ENCODE measurements at places on chromosomes 3 and 15.

DNA sequence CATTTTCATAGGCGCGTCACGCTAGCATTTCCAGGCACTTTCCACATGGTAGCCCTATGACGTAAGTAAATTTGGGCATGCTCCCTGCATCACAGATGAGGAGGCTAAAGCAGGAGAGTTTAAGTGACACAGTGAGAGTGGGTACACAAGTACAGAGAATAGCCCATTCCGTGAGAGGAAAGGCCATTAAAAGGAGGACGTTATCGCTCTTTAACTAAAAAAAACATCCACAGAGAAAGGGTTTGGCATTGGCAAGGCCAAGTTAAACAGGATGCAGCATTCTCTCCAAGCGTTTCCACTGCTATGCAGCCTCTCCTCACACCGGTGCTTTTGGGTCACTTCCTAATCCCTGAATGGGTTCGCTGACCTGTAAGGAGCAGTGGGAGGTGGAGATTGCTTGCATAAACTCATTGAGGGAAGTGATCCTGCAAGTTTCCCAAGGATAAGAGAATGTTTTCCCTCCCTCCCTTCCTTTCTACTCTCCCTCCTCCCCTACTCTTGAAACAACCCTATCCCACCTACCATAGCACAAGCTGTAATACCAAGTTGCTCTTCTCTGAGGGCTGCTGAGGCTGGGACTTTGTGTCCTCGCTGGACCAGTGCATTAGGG lies 147.7 kb downstream of the VGLL4 start:
- no peaks in the 10 kb centered on the region for H3K27me3 ChIP-seq
- DNase-seq = no peak
- H3K36me3 ChIP-seq = peaks cover 12% of the 10 kb centered on the region
- H3K4me3 ChIP-seq = no peak overlapping the region

DNA sequence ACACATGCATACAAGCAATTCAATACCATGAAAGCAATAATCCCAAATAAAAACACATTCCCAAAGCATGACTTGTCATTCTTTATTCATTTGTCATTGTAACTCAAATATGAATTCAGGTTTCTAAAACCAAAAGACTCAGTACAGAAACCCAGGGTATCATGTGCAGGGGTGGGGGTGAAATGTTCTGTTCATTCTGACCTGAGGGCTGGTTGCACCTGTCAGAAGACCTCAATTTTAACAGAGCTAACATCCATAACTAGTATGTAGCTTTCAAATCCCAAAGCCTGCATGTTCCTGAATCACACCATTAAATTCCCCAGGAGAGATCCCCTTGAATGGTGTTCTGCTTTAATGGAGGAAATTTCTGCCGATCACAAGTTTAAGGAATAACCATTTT lies 738.7 kb downstream of the MCTP2 start:
- H3K27ac ChIP-seq = no peak overlapping the region
- no peaks in the 10 kb centered on the region for H3K36me3 ChIP-seq
- H3K4me1 ChIP-seq = no peaks in the 10 kb centered on the region
- H3K4me3 ChIP-seq = no peak overlapping the region

GRCh38 chr3:129593595-129594339 lies 12.7 kb downstream of the PLXND1 start:
- peak overlapping the region; percentile 60 for H3K27ac ChIP-seq
- peak; percentile 85 for DNase-seq
- peaks cover 18% of the 10 kb centered on the region for H3K4me1 ChIP-seq
- H3K4me3 ChIP-seq = peak overlapping the region; percentile 75
- no peaks in the 10 kb centered on the region for H3K36me3 ChIP-seq

DNA sequence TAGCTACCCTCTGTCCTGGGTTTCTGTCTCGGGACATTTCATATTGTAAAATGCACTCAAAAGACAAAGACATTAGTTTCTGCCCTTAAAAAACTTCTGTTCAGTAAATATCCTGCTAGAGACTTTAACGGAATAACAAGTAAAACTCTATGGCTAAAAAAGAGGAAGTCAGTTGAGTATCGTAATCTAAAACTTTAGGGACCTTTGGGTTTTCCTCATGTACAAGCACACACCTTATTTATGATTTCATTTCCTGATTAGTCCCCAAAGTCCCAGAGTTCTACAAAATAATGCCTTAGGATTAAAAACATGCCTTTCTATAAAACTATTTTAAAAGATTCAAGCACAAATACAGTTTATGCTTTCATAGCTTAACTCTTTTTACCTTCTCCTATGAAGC lies 585.9 kb downstream of the UNC13C start:
- H3K4me1 ChIP-seq = no peaks in the 10 kb centered on the region
- H3K27me3 ChIP-seq = peaks cover 5% of the 10 kb centered on the region
- DNase-seq = no peak
- H3K36me3 ChIP-seq = no peaks in the 10 kb centered on the region
- no peak overlapping the region for H3K4me3 ChIP-seq

- no peak overlapping the region for H3K4me3 ChIP-seq
- H3K27ac ChIP-seq = no peak overlapping the region
- H3K36me3 ChIP-seq = peaks cover 3% of the 10 kb centered on the region
- no peaks in the 10 kb centered on the region for H3K27me3 ChIP-seq
- no peaks in the 10 kb centered on the region for H3K4me1 ChIP-seq
These were observed 383.1 kb upstream of the TPRG1 start for GRCh38 chr3:188788621-188789081.

DNA sequence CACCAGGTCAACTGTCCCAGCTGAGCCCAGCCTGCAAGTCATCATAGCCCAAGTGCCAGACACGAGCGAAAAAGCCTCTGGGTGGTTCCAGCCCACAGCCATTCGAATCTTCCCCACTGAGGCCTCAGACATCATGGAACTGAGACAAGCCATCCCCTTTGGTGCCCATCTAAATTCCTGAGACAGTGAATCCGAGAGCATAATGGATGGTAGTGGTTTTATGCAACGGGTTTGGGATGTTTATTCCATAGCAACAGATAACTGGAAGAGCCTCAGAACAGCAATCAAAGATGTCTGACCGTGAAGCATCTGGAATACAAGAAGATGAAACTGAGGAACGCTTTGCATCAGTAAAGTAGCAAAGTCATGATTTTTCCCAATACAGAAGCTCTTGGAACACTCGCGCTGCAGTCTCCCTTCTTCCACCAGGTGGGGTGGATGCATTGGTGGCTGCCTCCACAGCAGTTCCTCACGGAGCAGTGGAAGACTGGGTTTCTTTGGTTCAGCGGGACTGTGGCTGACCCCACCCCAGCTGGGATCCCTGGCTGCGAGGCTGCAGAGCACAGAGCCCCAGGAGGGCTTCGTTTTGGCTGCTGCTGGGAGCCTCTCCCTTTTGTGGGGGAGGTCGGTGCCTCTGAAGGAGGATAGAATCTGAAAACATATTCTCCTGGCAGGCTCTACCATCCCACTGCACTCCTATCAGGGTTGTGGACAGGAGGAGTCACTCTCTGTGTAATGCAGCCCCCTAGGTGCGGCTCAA lies 26.4 kb upstream of the PDE8A start:
- H3K4me3 ChIP-seq = no peak overlapping the region
- no peaks in the 10 kb centered on the region for H3K36me3 ChIP-seq
- H3K27ac ChIP-seq = no peak overlapping the region
- H3K27me3 ChIP-seq = peaks cover 21% of the 10 kb centered on the region
